Putamen (tissue), 1 donor: ENCODE measurements at places on chromosomes 6 and 20.

- no peak for DNase-seq
Observed at GRCh38 chr6:105920071-105920470, 166.1 kb upstream of the PRDM1 start.

DNA sequence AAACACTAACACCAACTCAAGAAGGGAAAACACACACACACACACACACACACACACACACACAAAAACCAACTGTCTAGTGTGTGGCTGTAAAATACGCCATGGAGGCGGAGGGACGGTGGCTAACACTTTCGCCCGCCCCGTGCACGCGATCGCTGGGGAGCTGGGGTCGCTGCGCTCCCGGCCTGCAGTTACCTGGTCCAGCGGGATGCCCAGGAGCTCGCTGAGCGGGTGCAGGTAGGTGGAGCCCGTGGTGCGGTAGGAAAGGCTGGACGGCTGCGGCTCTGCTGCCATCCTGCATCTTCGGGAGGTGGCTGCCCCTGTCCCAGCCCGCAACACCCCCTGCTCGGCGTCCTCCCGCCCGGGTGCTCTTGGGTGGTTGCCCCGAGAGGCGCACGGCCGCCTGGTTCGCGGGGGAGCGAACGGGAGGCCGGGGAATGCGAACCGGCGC is 303 bp downstream of the MBOAT1 start:
- DNase-seq: no peak

DNA sequence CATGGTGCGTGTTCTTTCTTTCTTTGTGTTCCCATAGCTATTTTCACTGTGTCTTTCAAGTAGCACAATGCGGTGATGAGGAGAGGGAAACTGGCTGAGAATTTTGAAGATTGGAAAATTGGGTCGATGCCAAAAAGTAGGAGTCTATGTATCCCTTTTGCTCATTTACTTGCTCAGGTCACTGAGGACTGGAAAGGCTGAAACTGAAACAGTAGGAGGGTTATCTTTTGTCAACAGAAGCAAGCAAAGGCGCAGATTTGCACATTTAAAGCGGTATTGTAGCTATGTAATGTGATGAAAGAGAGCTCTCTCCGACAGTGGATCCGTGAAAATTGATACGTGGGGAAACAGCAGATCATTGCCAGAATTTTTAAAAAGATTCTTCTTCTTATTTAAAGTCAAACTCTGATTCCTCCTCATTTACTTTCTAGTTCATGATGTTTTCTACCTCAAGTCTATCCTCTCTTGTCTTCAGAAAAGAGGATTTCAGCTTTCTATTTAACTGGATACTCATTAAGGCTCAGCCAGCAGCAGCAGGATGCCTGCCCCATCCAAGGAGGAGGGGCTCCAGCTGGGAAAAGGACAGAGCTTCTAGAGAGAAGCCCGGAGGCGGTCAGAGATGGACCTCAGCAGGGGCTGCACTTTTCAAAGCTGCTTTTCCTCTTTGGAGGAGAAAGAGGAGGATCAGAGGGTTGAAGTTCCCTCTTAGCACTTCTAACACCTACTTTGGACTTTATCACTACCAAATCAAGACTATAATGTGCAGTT is 15.9 kb upstream of the FYN start:
- DNase-seq: peak; percentile 33

DNA sequence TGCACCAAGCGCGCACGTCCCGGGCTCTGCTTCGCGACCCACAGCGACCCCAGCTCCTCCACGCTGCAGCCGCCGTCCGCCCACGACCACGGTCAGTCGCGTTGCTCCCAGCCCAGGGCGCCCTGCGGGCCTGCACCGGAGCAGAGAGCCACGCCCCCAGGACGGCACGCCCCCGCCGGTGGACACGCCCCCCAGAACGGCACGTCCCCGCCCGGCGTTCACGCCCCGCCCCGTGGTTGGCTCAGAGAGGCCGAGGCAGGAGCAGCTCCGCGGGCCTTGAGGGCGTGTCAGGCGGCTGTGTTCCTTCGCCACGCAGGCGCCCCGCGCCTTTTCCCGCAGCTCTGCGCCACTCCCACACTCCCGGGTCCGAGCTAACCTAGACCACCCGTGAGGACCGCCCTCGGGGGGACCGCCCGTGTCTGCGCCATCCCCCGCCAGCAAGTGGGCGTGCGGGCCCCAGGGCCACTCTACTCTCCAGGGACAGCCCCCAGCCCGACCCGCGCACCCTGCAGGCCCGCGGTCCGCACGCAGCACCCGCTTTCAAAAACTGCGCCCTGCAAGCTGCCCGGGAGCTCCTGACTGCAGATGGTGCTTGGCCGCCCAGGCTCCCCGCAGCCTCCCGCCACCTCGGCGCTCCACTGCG is at the start of gene RNASET2:
Gene RNASET2, minus strand, starts transcription at position 107 of the 643 bp plus-strand sequence. CDS start 368 bp downstream, outside the sequence.
- DNase-seq: peak; percentile 90

DNA sequence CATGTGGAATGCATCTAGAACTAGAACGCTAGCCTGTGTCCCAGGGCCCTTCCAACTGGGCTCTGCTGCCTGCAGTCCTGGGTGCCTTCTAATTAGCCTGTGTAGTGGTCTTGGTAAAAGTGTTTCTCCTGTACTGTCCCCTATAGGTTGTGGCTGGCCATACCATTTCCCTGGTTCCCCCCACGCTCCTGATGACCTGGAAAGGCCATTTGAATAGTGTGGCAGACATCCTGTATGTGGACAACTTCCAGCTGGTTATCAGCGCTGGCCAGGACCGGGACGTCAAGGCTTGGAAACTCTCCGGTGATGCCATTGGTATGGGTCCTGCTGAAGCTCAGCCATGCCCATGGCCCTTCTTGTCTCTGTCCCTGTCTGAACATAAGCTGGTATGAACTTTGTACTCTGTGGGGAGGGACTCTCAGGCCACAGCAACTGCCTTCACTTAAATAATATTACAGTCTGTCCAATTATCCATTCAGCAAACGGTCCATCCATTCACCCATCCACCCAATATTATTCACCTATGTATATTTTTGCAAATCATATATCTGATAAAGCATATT is 60.7 kb downstream of the SUN5 start:
- no peak for DNase-seq

- no peak for DNase-seq
Observed at GRCh38 chr20:35285806-35286076, 1.2 kb upstream of the EIF6 start.

GRCh38 chr6:37373822-37374471 is 20.2 kb downstream of the RNF8 start:
- no peak for DNase-seq
